ENCODE measurements at places on chromosomes 7 and 10. TPM values are rescaled to one million over a fixed set of nuclear protein-coding genes. Genes with fewer than 3 reads are reported as not detected.

The CALML3 gene
- total RNA-seq, result not detected

The CYP2C19 gene
- total RNA-seq, result not detected

The SLC18A2 gene
- total RNA-seq, result 5.2 TPM

The CLRN3 gene
- total RNA-seq, result not detected

The ENKUR gene
- total RNA-seq, result 0.49 TPM

The PIP gene
- not detected for total RNA-seq

The GOT1 gene
- 25.0 TPM for total RNA-seq

The LRGUK gene
- 0.49 TPM for total RNA-seq

The OR2A12 gene
- total RNA-seq, result not detected

The WDFY4 gene
- 26.5 TPM for total RNA-seq

The FGF8 gene
- 1.2 TPM for total RNA-seq

The ZWINT gene
- total RNA-seq, result 3.2 TPM

The NPC1L1 gene
- 0.17 TPM for total RNA-seq

The GBX1 gene
- total RNA-seq, result not detected

The CTAGE4 gene
- total RNA-seq, result 9.5 TPM

The ACBD7 gene
- total RNA-seq, result not detected

The IPMK gene
- total RNA-seq, result 5.7 TPM

The WAC gene
- total RNA-seq, result 122 TPM

The PHYHIPL gene
- not detected for total RNA-seq

The PCLO gene
- 5.3 TPM for total RNA-seq

The TMEM176B gene
- 68.2 TPM for total RNA-seq

The FRMPD2 gene
- not detected for total RNA-seq

The TAC1 gene
- not detected for total RNA-seq

All from upper lobe of right lung (tissue), 1 donor.